ENCODE measurements at places on chromosomes 2 and 18.

DNA sequence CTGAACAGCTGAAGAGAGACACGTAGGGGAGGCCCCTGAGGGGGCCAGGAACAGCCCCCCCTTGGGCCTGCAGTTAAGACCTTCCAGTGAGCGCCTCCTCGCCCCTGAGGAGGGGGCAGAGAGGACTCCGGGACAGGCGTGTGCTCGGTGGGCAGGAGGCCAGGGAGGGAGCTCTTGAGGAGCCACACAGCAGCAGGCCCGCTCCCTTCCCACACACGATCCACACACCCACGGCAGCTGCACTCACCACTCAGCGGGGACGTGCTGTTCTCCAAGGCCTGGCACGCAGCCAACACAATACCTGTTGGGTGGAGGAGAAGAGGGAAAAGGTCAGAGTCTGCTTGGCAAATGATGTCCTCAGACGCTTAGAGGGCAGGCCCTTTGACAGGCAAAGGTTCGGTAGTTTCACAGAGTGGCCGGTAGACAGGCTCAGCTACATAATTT lies 39.0 kb downstream of the TGFA start:
- no peak for DNase-seq

- no peak for DNase-seq
Measured at GRCh38 chr2:120503793-120504571, 158.0 kb downstream of the INHBB start.

DNA sequence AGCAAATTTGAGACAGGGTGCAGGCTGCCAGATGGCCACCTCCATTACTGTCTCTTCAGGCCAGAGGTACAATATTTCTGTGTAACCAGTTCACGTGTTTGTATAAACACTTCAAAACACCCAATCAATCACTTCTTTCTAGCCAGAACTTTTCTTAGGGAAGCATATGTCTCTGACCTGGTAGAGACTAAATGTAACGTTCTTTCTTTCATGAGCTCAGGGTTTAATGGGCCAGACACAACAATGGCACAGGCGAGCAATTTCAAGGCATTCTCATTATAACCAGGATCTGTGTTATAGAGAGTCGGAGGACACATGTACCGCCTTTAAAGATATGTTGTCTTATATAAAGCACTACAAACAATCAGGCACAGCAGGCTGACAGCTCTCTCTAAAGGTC lies 1846.4 kb upstream of the PIK3C3 start:
- DNase-seq: no peak

DNA sequence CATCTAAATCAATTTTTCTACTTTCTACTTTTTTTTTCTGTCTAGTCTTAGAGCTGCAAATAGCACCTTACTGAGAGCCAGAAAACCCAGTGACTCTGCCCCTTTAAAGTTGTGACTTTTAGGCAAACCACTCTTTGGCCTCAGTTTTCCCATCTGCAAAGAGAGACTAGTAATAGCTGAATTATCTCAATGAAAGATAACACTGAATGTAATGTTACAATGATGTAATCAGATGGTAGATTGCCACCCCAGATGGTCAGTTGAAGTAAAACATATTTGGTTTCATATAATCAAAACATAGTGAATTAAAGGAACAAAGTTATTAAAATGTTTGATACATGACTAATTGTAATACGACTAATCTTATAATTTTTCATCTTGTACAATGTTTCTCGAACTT lies 5.0 kb upstream of the APCDD1 start:
- no peak for DNase-seq

- no peak for DNase-seq
Measured at GRCh38 chr2:118380915-118381653, 292.8 kb downstream of the INSIG2 start.

DNA sequence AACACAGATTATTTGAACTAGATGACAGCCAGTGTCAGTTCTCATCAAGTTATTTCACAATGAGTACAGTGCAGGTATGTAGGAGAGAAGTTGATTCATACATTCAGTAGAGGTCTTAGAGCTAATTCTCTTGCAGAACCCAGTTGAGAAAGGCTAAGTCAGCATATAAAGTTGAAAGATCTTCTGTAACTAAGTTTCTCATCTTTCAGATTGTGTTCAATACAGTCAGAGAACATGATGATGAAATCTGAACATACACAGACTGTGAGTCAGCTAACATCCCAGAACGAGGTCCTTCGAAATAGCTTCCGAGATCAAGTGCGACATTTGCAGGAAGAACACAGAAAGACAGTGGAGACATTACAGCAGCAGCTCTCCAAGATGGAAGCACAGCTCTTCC lies 41.9 kb upstream of the LIMS1 start:
- DNase-seq: no peak

- DNase-seq: peak; percentile 37
Measured at GRCh38 chr2:173076581-173077345, 1.1 kb downstream of the MAP3K20 start.

DNA sequence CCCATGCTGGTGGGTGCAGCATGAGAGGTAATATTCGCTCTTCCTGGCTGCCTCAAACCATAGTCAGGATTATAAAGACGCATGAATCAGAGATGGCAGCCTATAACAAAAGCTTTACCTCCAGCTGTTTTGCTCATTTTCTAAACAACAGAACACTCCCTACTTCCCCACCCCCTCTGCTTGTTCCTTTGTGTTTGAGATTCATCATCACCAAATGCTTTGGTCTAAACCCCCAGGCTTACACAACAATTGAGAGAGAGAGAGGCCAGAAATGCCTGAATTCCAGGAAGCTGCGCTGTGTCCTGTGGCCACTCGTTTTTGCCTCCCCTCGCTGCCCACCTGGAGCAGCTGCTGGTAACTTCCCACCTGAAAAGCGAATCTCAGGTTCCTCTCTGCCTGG lies 78.8 kb upstream of the CAPN13 start:
- no peak for DNase-seq

GRCh38 chr18:79737426-79737825 lies 57.8 kb downstream of the CTDP1 start:
- DNase-seq: no peak

- no peak for DNase-seq
Measured at GRCh38 chr2:155178921-155179320, 480.4 kb downstream of the KCNJ3 start.

DNA sequence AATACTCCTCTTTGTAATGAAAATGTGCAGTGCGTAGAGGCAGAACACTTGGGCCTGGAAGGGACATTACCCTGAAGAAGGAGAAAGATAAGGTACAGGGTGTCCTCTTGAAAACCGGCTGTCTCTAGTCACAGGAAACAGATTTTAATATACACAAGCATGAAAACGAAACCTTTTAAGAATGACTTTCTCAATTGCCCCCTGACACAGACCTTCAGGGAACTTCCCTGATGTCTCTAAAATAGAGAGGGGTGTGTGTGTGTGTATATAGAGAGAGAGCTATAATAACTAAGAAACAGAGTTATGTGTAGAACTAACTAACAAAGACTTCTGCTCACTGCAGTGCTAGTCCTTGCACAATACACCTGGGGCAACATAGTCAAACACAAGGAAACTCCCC lies 780.0 kb downstream of the CNTNAP5 start:
- DNase-seq: no peak

DNA sequence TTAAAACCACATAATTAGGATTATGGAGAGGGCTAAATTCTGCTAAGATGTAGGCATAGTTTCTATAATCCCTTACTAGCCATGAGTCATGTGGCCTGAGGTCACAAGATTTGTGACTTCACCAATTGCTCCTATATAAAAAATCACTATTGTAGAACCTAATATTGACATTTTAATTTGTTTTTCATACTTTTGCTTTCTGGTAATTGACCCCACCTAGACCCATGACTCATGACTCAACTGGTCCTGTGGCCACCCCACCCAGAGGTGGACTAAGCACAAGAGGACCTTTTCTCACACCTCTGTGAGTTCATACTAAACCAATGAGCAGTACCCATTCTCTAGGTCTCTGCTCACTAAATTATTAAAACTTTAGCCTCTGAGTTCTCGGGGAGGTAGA lies 1567.5 kb upstream of the LRRTM1 start:
- no peak for DNase-seq

DNA sequence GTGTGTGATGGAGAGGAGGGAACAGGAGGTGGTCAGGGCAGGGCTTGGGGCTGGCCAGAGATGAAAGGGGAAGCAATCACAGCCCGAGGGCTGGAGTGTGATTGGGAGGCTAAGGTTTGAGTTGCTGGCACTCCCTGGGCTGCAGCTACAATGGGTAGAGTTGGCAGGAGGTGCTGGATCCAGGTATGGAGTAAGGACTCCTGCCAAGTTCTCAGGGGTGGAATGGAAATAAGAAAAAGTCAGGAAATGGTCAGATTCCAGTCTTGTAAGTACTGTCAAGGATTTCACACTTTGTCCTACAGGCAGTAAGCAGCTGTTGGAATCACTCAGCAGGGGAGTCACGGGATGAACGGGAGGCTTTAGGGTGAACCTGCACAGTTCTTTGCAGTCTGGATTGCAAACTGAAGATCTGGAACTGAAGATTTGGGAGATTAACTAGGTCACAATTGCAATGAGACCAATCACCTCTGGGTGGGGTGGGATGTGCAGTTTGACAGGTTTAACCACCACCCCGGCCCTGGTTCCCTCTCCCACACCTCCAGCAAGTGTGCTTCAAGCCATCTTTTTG lies 10.9 kb upstream of the INPP5D start:
- DNase-seq: no peak

- no peak for DNase-seq
Measured at GRCh38 chr2:231970461-231970860, 8.9 kb downstream of the DIS3L2 start.
